A549 (cell line): ENCODE measurements at places on chromosomes 3 and 15. TPM values are rescaled to one million over a fixed set of nuclear protein-coding genes. Genes with fewer than 3 reads are reported as not detected.

TM4SF1 gene
- 739 to 828 TPM (median 767 TPM) in 3 replicates for polyA plus RNA-seq

STX19 gene
- polyA plus RNA-seq = not detected in 3 replicates

CP gene
- 2.6 to 5.2 TPM (median 5.1 TPM) in 3 replicates for polyA plus RNA-seq

CLRN1 gene
- polyA plus RNA-seq = not detected in 3 replicates

TMEM158 gene
- polyA plus RNA-seq = 3.2 to 3.9 TPM (median 3.4 TPM) in 3 replicates

GOLGA6L25 gene
- polyA plus RNA-seq = not detected in 3 replicates

ZBTB47 gene
- 5.2 to 7.1 TPM (median 6.8 TPM) in 3 replicates for polyA plus RNA-seq
